ENCODE measurements at places on chromosomes 4 and X.

DNA sequence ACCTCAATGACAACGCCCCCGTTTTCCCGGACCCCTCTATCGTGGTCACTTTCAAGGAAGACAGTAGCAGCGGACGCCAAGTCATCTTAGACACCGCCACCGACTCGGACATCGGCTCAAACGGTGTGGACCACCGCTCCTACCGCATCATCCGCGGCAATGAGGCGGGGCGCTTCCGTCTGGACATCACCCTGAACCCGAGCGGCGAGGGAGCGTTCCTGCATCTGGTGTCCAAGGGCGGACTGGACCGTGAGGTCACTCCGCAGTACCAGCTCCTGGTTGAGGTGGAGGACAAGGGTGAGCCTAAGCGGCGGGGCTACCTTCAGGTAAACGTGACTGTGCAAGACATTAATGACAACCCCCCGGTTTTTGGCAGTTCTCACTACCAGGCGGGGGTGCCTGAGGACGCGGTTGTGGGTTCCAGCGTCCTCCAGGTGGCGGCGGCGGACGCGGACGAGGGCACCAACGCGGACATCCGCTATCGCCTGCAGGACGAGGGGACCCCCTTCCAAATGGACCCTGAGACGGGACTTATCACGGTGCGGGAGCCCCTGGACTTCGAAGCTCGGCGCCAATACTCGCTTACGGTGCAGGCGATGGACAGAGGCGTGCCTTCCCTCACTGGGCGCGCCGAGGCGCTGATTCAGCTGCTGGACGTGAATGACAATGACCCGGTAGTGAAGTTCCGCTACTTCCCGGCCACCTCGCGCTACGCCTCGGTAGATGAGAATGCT is 2.2 kb downstream of the FAT4 start:
- DNase-seq: no peak

- DNase-seq: no peak
Measured at GRCh38 chrX:24259544-24260240, 54.2 kb downstream of the SUPT20HL2 start.

- no peak for DNase-seq
Measured at GRCh38 chrX:75963774-75964173, 178.7 kb upstream of the MAGEE2 start.

- DNase-seq: no peak
Measured at GRCh38 chrX:37722595-37722994, 37.0 kb downstream of the XK start.

- no peak for DNase-seq
Measured at GRCh38 chr4:157012296-157012695, 40.7 kb upstream of the PDGFC start.

DNA sequence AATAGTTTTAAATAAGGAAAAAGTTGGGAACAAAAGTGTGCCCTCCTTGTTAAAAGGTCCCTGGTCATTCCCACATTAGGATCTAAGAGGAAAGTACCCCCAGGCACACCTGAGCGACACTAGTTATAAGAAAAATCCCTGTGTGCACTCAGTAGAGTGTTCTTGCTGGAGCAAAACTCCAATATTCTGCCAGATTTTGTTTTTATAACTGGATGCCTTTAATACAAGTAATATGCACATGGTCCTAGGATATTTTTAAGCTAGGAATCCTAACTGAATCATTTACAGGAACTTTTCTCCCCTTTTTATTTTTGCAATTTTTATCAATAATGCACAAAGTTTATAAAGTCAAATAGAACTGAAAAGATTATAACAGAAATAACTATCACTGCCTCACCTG is 68.6 kb downstream of the BEND4 start:
- DNase-seq: no peak

DNA sequence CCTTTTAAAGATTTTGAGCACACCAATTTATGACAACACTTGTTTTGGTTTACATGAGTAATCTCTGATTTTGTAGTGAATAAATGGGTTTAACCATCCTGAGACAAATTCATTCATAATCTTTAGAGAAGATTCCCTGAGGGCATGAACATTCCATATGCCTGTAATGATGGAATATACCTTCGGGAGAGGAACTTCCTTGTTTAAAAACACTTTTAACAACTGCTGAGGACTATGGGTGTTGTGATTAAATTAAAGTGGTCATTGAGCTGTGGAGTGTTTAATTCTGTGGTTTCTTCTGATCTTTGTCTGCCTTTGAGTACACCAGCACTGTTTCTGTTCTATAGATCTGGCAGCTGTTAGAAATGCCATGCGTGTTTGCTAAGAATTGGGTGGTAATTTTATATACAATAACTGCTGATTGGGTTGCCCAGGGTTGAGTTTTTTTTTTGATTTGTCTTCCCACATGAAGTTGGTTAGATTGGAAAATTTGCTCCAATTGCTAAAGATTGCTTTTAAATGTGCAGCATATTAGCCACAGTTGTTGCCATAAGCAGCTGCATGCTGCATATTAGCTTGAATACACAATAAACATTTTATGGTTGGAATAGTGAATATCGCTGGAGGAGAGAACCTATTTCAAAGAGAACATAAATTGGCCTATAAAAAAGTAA is 86.8 kb downstream of the DCLK2 start:
- DNase-seq: no peak

DNA sequence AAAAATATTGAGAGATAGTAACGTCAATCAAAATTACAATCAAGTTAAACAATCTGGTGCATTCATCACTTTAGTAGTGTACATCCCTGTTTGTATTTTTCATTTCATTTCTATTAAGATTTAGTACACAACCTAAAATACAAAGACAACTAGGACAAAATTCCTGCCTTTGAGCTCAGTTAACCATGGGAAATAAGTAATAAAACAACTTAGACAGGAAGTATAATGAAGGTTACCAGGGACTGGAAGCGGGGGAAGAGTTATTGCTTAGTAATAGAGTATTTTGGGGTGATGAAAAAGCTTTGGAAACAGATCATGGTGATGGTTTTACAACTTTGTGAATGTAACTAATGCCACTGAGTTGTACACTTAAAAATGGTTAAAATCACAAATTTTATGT is 25.6 kb upstream of the ATXN3L start:
- no peak for DNase-seq

GRCh38 chr4:153530284-153530999 is 64.3 kb downstream of the TMEM131L start:
- peak; percentile 20 for DNase-seq

GRCh38 chr4:104930298-104930697 is 216.4 kb upstream of the TET2 start:
- DNase-seq: no peak

DNA sequence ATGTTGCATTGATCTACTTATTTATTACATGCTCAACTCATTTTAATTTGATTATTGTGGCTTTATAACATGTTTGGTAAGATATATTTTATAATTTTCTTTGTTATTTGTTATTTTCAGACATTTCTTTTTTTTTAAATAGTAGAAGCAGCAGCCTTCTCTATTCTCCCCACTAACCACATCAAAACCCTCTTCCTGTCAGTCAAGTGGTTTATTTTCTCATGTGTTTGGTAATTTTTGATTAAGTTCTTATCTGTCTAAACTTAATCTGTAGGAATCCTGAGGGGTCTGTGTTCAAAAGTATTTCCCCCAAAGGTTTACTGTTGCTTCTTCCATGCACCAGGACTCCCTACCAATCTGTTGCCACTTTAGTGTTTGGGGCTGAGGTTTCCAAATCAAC is 131.9 kb downstream of the SCLT1 start:
- no peak for DNase-seq

GRCh38 chr4:131584587-131584986 is 1564.5 kb upstream of the PCDH10 start:
- DNase-seq: no peak

DNA sequence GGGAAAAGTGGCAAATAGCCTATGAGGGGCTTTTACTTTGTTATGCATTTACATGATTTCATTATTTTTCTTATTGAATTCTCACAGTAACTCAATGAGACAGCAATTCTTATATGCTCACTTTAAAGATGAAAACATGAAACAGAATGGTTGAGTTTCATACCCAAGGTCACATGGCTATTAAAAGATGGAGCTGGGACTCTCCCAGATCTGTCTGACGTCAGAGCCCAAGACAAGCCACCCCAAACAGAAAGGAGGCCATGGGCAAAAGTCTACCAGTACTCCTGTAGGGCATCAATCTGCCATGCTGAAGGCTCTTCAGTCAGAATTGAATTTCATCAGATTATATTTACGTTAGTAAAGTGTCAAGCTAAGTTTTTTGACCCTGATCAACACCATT is 13.2 kb downstream of the HSD17B11 start:
- no peak for DNase-seq

DNA sequence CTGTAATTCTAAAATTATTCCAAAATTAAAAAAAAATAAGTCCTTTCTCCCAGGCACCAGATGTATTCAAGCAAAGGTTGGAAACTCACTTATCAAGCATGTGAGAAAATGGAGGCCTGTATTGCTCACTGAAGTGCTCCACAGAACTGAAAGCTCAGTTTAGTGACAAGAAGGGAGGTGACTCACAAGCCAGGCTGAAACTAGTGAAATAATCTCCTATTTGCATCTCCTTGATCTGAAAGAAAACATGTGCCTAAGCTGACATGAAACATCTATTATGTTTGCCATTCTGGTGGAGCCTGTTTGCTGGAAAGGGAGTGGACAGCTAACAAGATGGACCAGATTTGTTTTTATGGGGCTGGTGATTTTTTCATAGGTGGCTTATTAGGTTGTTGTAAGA is 54.0 kb upstream of the AMELX start:
- DNase-seq: no peak

GRCh38 chr4:10747186-10747585 is 62.6 kb upstream of the CLNK start:
- DNase-seq: no peak

GRCh38 chr4:125433453-125433852 is 118.7 kb downstream of the FAT4 start:
- DNase-seq: no peak

DNA sequence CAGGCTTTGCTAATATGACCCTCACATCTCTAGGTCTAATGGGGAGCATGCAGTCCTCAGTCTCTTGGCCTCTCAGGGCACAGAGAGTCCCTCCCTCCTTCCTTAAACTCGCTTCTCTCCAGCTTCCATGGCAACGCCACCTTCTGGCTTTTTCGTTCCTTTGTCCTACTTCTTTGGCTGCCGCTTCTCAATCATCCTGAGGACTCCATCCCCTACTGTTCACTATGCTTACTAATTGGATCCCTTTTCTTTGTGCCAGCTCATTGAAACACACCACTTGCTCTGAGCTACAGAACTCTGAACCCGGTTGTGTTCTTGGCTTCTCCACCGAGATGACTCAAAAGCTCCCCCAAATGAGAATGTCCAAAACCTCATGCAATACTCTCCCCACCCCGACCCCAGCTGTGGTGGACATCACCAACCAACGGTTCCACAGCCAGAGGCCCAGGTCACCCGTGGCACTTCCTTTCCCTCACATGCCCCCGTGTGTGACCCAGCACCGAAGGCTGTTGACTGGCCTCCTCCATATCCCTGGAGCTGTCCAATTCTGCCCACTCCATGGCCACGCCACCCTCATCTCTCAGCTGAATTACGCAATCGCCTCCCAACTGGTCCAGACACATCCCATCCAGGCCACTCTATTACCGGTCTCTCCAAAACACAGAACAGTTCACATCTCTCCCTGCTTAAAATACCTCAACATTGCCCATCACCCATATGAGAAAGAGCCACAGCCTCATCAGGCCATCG is 34.7 kb downstream of the CRMP1 start:
- DNase-seq: no peak

DNA sequence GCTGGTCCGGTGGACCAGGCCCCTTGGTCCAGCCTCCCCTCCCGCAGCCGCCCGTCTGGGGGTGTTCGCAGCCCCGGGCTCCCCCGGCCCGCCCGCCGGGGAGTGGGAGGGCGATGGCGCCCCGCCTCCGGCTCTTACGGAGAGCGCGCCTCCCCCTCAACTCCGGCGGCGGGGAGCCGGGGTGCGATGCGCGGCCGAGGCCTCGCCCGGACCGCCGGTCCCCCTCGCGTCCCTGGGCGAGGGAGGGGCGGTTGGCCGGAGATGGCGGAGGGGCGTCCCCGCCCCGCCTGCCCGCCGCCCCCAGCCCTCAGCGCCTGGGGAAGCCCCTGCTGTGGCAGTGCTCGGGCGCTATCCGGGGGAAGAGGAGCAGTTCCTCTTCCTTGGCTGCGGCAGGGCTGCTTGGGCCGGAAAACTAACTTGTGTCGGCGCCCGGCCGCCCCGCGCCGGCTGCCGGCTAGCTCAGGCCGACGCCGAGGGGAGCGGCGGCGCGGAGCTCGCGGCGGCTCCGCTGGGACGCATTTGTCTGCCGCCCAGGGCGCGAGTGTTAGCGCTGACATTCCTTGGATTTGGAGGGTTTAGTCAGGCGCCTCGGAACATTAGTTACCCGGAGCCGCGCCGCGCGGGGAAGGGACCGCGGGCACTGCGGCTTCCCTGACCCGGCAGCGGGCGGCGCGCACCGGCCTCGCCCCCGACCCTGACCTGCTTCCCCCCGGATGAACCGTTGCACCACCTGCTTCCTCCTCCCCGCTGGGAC is 994 bp downstream of the GALNT7 start:
- DNase-seq: no peak

GRCh38 chrX:109629310-109629709 is 4.3 kb upstream of the KCNE5 start:
- no peak for DNase-seq

Measured in activated CD8-positive, alpha-beta memory T cell treated with anti-CD3 and anti-CD28 coated beads for 1 hour (primary cell).